ENCODE measurements at places on chromosomes 6 and 20.

GRCh38 chr6:5762561-5762968 is 244.2 kb downstream of the NRN1 start:
- no peak for DNase-seq

- peak; percentile 52 for DNase-seq
These were observed 194.8 kb downstream of the COL9A1 start for GRCh38 chr6:70107852-70108629.

GRCh38 chr6:144559865-144560593 is 274.9 kb downstream of the UTRN start:
- no peak for DNase-seq

DNA sequence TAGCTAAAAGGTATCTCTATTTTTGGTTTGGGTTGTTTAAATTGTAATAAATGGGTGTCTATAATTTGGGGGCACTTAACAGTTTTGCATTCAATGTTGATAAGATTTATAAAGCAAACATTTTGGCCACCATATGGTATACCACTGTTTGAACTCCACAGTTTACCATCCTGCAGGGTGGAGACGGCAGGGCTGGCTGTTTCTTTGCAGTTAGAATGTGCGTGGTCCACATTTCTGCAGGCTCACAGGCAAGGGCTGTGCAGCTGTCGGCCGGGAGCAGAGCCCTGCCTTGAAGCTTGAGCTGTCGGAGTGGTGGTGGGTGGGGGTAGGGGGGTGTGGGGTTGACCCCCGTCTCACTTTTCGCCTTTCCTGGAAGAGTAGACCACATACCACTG is 135.9 kb downstream of the CDH4 start:
- DNase-seq, result no peak

DNA sequence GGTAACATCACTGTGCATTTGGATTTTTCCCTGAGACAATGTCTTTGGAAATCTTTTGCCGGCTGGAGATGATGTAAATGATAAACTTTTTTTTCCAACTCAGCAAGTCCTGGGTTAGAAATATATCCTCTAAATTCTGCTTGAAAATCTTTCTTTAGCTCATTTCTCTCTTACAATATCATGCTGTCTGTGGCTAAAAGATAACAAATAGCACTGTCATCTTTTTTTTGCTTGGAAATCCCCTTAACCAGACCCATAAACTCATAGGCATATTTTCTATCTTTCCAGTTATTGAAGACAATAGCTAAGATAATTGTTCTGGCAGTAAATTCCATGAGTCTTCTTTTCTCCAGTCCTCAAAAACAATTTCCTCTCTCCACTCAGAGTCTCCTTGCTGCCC is 481.5 kb downstream of the NKAIN2 start:
- no peak for DNase-seq

- no peak for DNase-seq
These were observed 48.0 kb downstream of the GCLC start for GRCh38 chr6:53496797-53497375.

DNA sequence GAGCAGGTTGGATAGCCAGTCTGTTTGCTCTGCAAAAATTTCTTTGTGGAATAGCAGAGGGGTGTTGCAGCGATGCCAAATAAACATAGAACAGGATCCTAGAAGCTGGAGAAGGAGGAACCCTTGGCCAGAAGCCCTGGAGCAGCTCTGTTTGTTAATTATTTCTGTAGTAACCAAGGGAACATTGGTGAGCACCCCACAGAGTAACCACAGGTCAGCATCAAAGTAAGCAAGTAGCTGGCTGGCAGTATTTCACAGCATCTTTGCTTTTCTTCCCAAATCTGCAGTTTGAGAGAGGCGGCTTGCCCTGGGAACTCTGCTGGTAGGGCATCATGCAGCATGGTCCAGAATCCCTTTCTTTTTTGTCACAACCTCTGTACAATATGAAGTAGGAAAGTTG is 12.7 kb upstream of the APMAP start:
- no peak for DNase-seq

DNA sequence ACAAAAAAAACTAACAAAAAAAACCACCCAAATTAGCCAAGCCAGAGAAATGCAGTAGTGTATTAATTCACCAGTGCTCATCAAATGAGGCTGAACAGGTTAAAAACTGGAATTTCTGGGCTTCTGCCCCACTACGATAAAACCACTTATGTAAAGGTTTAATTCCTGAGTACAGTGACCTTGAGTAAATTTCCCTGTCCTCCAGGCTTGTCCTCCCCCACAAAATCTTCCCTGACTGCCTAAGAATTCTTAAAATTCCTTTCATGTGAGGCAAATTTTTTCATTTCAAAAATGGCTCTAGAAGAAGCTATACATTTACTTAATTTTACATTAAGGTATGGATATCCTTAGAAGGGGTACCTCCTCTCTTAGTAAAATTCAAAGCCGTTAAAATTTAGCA is 80.1 kb upstream of the ID4 start:
- DNase-seq, result no peak

DNA sequence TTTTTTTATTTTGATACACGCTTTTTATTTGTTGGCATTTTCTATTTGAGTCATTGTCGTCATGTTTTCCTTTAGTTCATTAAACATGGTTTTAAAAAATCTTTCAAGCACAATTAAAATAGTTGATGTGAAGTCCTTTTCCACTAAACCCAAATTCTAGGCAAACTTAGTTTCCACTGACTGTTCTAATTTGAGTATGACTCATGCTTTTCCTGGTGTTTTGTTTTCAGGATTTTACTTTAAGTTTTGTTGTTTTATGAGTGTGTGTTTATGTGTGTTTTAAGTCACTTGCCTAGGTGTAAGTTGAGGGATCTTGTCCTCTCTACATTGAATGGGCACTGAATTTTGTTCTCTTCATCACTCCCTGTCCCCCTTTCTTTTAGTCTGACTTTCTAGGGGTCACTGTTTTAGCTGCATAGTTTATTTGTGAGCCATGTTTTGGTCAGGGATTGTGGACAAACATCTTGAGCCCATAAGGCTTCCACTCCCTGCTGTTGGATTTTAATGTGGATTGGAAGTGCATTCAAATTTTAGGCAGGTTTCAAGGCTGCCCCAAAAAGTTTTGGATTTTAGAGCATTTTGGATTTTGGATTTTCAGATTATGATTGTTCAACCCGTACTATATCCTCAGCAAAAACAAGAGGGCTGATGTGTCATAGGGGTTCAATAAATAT is 94.8 kb downstream of the CDYL start:
- DNase-seq, result no peak

GRCh38 chr6:15441215-15441868 is 195.5 kb downstream of the JARID2 start:
- DNase-seq, result peak; percentile 58

DNA sequence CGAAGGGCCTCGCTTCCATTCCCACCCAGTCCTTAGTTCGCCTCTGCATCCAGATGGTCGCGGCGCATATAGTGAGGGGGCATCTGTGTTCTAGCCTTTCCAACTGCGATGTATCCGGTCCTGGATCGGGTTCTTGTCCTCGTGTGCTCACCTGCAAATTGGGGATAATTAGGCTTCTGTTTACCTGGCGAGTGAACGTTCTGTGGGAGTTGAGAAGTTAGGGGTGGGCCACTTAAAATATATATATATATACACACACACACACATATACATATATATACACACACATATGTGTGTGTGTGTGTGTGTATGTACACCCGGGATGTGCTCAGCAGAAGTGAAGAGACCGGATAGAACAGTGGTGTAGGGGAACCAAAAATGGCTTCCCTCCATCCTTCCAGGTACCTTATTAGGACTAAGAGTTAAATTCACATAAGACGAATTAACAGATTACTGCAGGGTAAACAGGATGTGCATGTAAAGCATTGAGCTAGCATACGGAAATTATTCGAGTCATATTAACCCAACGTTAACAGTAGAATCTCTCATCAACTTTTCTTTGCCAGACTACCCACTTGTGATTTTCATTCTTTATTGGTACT is 537 bp downstream of the CSTF1 start:
- peak; percentile 42 for DNase-seq

- no peak for DNase-seq
These were observed 60.9 kb downstream of the IPCEF1 start for GRCh38 chr6:154295733-154296132.

GRCh38 chr20:40547483-40548091 is 141.4 kb downstream of the MAFB start:
- no peak for DNase-seq
